Heart right ventricle (tissue), 16 donors: ENCODE measurements at places on chromosomes 4 and X. TPM values are rescaled to one million over a fixed set of nuclear protein-coding genes. Genes with fewer than 3 reads are reported as not detected.

DNA sequence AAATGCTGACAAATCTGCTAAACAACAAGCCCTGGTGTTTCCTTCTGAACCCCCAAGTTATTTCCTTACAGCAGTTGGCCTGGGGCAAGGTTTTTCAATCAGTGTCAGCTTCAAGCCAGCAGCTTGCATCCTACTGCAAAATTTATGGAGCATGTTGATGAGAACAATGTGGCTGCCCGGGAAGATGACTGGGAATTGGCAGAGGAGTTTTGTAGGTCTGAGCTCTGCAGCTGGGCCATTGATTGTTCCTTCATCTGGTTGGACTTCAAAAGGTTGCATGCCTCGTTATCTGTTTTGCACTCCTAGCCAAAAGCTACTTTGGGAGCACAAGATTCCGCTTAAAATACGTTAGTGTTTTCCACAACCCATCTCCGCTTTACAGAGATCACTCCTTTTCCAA, 1030.3 kb upstream of the LCORL start:
- no peak overlapping the region for H3K27ac ChIP-seq
- no peaks in the 10 kb centered on the region for H3K36me3 ChIP-seq
- no peak for DNase-seq
- H3K27me3 ChIP-seq: no peaks in the 10 kb centered on the region
- no peaks in the 10 kb centered on the region for H3K4me1 ChIP-seq

DNA sequence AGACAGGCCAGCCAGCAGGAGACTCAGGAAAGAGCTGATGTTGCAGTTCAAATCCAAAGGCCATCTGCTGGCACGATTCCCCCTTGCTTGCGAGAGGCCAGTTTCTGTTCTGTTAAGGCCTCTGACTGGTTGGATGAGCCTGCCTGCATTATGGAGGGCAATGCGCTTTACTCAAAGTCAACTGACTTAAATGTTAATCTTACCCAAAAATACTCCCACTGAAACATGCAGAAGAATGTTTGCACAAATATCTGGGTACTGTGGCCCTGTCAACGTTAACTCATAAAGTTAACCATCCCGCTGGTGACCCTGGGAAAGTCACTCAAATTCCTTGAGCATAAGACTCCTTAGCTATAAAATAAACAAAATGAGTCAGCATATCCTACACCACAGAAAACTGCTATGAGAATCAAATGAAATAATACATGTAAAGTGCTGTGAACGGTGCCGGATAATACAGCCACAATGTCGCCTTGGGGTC, 326.4 kb downstream of the EVC2 start:
- H3K36me3 ChIP-seq: no peaks in the 10 kb centered on the region

- DNase-seq: no peak
- H3K36me3 ChIP-seq: peaks cover 53% of the 10 kb centered on the region
- no peaks in the 10 kb centered on the region for H3K27me3 ChIP-seq
- H3K4me3 ChIP-seq: no peak overlapping the region
- no peaks in the 10 kb centered on the region for H3K4me1 ChIP-seq
Measured at GRCh38 chr4:39259571-39260330, 77.4 kb downstream of the WDR19 start.

The FAM149A gene
- polyA plus RNA-seq: 1.2 TPM

The DCAF4L1 gene
- polyA plus RNA-seq: 0.14 TPM

DNA sequence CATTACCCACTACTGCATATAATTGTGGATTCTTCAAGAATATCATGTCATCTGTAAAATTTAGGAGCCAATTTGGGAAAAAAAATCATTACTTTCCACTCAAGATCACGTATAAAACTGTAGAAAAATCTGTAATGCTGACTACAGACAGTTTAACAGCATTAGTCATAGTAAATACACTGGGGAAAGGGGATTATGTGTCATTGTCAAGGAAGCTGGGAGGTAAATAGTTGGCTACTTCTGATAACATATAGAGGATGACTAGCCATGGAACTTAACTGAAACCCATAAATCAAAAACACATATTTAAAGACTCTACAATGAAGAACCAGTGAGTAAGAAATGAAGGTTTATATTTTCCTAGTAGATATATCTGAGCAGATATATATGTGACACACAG, 1666.4 kb upstream of the IGFBP7 start:
- H3K27me3 ChIP-seq: no peaks in the 10 kb centered on the region
- H3K4me1 ChIP-seq: no peaks in the 10 kb centered on the region
- no peaks in the 10 kb centered on the region for H3K36me3 ChIP-seq
- no peak overlapping the region for H3K27ac ChIP-seq

DNA sequence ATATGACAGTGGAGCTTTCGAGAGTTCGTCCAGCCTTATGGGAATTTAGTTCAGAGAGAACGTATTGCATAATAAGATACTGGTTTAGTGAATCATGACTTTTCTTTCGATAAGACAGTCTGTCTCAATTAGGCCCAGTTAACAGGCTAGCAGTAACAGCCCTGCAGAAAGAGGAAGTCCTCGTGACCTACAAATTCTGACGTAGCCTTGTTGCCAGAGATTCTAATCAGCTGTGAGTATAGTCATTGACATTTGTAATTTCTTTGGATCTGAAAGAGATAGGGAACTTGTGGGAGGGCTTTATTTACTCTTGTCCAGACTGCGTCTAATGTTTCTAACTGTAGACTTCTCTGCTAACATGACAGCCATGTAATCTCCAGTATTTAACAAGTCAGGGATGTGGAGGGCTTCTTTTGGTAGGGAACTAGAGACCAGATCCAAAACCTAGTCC, 15.8 kb downstream of the ART3 start:
- H3K27me3 ChIP-seq: no peaks in the 10 kb centered on the region
- no peak overlapping the region for H3K27ac ChIP-seq
- peaks cover 5% of the 10 kb centered on the region for H3K4me1 ChIP-seq
- DNase-seq: peak; percentile 16
- H3K4me3 ChIP-seq: no peak overlapping the region

GRCh38 chr4:145308598-145308997, 128.2 kb upstream of the OTUD4 start:
- no peaks in the 10 kb centered on the region for H3K4me1 ChIP-seq
- H3K4me3 ChIP-seq: no peak overlapping the region
- H3K36me3 ChIP-seq: no peaks in the 10 kb centered on the region
- no peaks in the 10 kb centered on the region for H3K27me3 ChIP-seq
- H3K27ac ChIP-seq: no peak overlapping the region
- DNase-seq: no peak

- no peak for DNase-seq
- no peak overlapping the region for H3K27ac ChIP-seq
- no peak overlapping the region for H3K4me3 ChIP-seq
Measured at GRCh38 chr4:90198086-90198847, 71.1 kb downstream of the CCSER1 start.

GRCh38 chrX:46485897-46486296, 59.3 kb downstream of the ZNF674 start:
- DNase-seq: no peak
- no peak overlapping the region for H3K27ac ChIP-seq
- H3K27me3 ChIP-seq: no peaks in the 10 kb centered on the region
- H3K4me1 ChIP-seq: no peaks in the 10 kb centered on the region
- H3K4me3 ChIP-seq: no peak overlapping the region
- H3K36me3 ChIP-seq: no peaks in the 10 kb centered on the region

GRCh38 chr4:74335341-74336021, 27.2 kb downstream of the EPGN start:
- H3K4me1 ChIP-seq: peaks cover 8% of the 10 kb centered on the region
- no peaks in the 10 kb centered on the region for H3K27me3 ChIP-seq
- no peak for DNase-seq
- H3K36me3 ChIP-seq: no peaks in the 10 kb centered on the region

The GLOD5 gene
- not detected for polyA plus RNA-seq

GRCh38 chrX:19462879-19463278, 52.4 kb downstream of the MAP3K15 start:
- H3K4me3 ChIP-seq: no peak overlapping the region
- no peak overlapping the region for H3K27ac ChIP-seq
- H3K36me3 ChIP-seq: no peaks in the 10 kb centered on the region
- H3K4me1 ChIP-seq: no peaks in the 10 kb centered on the region
- H3K27me3 ChIP-seq: no peaks in the 10 kb centered on the region

- H3K27ac ChIP-seq: no peak overlapping the region
- no peaks in the 10 kb centered on the region for H3K27me3 ChIP-seq
- no peak overlapping the region for H3K4me3 ChIP-seq
Measured at GRCh38 chr4:36086261-36086786, 158.0 kb downstream of the ARAP2 start.

DNA sequence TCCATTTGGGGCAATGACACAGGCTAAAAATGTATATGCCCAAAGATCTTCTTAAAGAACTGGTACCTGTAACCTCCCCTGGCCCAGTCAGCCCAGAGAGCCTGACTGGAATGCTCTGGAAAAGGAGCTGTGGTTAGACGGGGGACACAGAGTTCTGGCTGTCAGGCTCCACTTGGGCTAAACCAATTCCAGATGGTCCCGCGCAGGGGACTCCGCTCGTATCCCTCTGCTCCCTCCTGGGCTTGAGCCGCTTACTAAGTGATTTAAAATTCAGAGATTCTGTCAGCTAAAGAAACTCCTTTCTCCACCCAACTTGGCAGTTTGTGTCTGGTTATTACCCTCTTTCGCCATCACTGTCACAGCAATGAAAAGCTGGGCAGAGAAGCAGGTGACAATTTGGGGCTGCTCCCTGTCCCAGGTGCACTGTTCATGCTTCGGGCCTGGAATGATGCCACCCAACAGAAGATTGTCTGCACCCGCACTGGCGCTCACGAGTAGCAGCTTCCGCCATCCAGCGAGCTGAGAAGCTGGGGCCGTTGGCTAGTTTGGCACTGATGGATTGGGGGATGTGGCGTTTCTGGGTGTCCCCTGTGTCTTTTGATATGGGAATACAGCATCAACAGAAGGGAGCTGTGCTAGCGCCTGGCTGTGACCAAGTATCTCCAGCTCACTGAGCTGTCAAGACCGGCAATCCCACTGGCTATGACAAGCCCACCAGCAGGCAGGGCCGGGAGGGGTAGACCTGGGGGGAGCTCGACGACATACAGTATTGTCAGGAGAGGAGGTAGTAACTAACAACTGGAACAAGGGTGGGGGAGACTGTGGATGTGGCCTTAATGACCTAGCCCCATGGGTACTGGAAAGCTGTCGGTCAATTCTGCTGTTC, 6.7 kb upstream of the IRAK1 start:
- H3K36me3 ChIP-seq: no peaks in the 10 kb centered on the region
- H3K4me1 ChIP-seq: no peaks in the 10 kb centered on the region
- H3K27me3 ChIP-seq: no peaks in the 10 kb centered on the region
- no peak overlapping the region for H3K27ac ChIP-seq
- DNase-seq: no peak
- no peak overlapping the region for H3K4me3 ChIP-seq

The CTAG2 gene
- not detected for polyA plus RNA-seq

DNA sequence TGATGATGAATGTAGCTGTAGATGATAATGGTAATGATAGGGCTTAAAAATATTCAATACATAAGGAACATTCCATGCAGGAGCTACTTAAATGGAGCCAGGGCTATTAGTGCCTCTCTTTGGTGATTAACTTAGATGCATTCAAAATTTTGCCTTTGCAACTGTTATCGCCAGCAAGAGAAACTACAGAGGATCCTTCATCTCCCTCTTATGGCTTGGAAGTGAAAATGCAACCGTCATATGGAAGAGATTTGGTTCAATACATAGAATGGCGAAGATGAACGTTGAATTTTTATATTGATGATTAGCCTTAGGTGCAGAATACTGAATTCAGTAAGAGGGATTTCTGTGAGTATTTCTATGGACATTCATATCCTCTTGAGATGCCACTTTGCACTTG, 134.5 kb upstream of the NLGN4X start:
- H3K27me3 ChIP-seq: no peaks in the 10 kb centered on the region
- H3K27ac ChIP-seq: no peak overlapping the region
- H3K36me3 ChIP-seq: no peaks in the 10 kb centered on the region
- no peak overlapping the region for H3K4me3 ChIP-seq

The PITX2 gene
- 0.04 TPM for polyA plus RNA-seq

- H3K27me3 ChIP-seq: no peaks in the 10 kb centered on the region
- peak overlapping the region; percentile 74 for H3K27ac ChIP-seq
- peaks cover 31% of the 10 kb centered on the region for H3K4me1 ChIP-seq
- DNase-seq: no peak
- H3K36me3 ChIP-seq: no peaks in the 10 kb centered on the region
- H3K4me3 ChIP-seq: no peak overlapping the region
Measured at GRCh38 chr4:119206178-119206577, 6.3 kb upstream of the USP53 start.

- DNase-seq: no peak
- H3K27ac ChIP-seq: no peak overlapping the region
- H3K4me1 ChIP-seq: no peaks in the 10 kb centered on the region
- H3K4me3 ChIP-seq: no peak overlapping the region
Measured at GRCh38 chrX:132231587-132231986, 12.3 kb upstream of the RAP2C start.

The PHOX2B gene
- not detected for polyA plus RNA-seq

GRCh38 chr4:54384563-54384962, 155.5 kb downstream of the PDGFRA start:
- H3K4me1 ChIP-seq: no peaks in the 10 kb centered on the region
- H3K36me3 ChIP-seq: no peaks in the 10 kb centered on the region
- peak; percentile 24 for DNase-seq
- no peaks in the 10 kb centered on the region for H3K27me3 ChIP-seq
- no peak overlapping the region for H3K27ac ChIP-seq

- no peaks in the 10 kb centered on the region for H3K4me1 ChIP-seq
- no peak overlapping the region for H3K27ac ChIP-seq
- no peak for DNase-seq
- H3K4me3 ChIP-seq: no peak overlapping the region
Measured at GRCh38 chr4:148944136-148944838, 502.1 kb upstream of the NR3C2 start.

DNA sequence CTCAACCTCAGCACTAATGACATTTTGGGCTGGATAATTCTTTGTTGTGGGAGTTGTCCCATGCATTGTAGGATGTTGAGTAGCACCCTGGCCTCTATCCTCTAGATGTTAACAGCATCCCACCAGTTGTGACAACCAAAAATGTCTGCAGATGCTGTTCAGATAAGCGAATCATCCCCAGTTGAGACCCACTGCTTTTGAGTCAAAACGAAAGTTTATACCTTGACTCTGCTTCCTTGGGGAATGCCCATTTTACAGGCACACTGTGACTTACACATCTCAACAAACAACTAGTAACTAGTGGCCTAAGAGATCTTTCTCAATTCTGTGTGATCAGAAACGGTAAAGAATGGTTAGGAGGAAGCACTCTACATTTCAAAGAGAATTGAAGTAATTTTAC, 37.0 kb downstream of the SEPSECS start:
- H3K27ac ChIP-seq: no peak overlapping the region
- no peaks in the 10 kb centered on the region for H3K36me3 ChIP-seq
- H3K4me3 ChIP-seq: no peak overlapping the region
- DNase-seq: no peak
- no peaks in the 10 kb centered on the region for H3K27me3 ChIP-seq
- H3K4me1 ChIP-seq: no peaks in the 10 kb centered on the region

GRCh38 chr4:141955696-141956095, 319.3 kb downstream of the IL15 start:
- no peaks in the 10 kb centered on the region for H3K4me1 ChIP-seq
- no peak overlapping the region for H3K4me3 ChIP-seq

The SMIM10 gene
- polyA plus RNA-seq: 15.0 TPM

GRCh38 chrX:25191403-25191802, 175.6 kb upstream of the ARX start:
- no peak for DNase-seq
- no peaks in the 10 kb centered on the region for H3K36me3 ChIP-seq
- H3K4me1 ChIP-seq: no peaks in the 10 kb centered on the region
- no peak overlapping the region for H3K27ac ChIP-seq
